Suprapubic skin (tissue), 4 donors: ENCODE measurements at places on chromosomes 11 and 22.
A peak's percentile ranks its signal among the peaks of the same experiment; 100 is the strongest.

- no peak for DNase-seq
These were observed 110.7 kb downstream of the RPL27A start for GRCh38 chr11:8793114-8793777.

GRCh38 chr22:19527861-19528417 is 3.7 kb upstream of the CLDN5 start:
- peak; percentile 55 for DNase-seq

- no peak for DNase-seq
These were observed 29.7 kb downstream of the FAM83F start for GRCh38 chr22:40024201-40025061.

- peak; percentile 82 for DNase-seq
These were observed 124.3 kb upstream of the TTC12 start for GRCh38 chr11:113189909-113190667.

DNA sequence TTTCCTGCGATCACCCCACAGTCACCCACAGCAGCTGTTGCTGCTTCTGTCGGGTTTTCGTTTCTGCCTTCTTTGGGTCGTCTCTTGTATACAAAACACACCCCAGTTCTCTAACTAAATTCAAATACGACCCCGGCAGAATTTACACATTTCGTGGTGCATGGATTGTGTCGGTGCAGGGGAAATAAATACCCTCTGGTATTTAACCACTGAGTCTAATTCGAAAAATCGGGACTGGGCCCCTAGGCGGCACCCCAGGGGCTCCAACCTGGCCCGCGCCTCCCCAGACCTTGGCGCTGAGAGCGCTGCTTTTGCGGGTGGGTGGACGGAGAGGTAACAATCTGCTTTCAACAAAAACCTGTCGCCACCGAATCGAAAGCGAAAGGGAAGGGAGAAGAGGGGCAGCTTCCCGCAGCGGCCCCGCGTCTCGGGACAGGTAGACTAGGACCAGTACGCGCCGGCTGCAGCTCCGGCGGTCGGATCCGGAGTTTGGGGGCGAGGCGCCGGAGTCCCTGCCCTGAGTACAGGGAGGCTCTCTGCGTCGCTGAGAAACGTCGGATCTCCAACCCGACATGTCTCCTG is 4.4 kb downstream of the ALX4 start:
- DNase-seq, result peak; percentile 55

DNA sequence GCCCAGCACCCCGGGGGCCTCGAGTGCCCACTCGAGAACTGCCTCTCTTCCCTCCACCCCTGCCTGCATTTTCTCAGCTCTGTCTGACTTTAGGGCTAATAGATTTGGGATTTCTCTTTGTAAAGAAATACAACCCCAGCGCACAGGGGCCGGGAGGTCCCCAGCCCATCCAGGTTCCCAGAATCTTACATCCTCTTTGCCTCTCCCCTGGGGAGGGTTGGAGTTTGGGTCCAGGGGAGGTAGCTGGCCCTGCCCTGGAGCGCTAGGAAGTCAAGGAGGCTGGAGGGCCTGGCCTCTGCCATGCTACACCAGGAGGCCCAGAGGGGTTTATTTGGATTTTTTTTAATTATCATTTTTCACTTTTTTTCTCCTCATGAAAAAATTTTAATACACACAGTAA is 65.7 kb upstream of the LMO1 start:
- no peak for DNase-seq
